ENCODE measurements at places on chromosomes 7 and 10.

DNA sequence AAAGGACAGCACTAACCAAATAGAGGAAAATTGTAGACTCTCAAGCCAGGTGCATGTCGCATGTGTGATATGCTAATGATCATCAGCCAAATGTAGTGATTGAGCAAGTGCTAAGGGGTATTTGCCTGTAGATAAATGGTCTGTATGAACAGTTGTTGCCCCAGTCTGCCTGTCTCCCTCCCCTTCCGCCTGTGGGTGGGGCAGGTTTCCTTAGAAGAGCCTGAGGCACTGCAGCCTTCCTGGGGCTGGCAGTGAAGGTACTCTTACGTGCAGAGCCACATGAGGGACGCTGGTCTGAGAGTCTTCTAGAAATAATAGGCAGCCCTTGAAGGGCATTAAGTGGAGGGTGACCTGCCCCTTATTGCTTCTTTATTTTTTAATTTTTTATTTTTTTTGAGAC, 152.1 kb downstream of the SNX10 start:
- no peak for DNase-seq

- DNase-seq: no peak
These were observed 46.8 kb upstream of the CD36 start for GRCh38 chr7:80591654-80592053.

GRCh38 chr10:44334621-44335184, 50.2 kb downstream of the CXCL12 start:
- DNase-seq: no peak

DNA sequence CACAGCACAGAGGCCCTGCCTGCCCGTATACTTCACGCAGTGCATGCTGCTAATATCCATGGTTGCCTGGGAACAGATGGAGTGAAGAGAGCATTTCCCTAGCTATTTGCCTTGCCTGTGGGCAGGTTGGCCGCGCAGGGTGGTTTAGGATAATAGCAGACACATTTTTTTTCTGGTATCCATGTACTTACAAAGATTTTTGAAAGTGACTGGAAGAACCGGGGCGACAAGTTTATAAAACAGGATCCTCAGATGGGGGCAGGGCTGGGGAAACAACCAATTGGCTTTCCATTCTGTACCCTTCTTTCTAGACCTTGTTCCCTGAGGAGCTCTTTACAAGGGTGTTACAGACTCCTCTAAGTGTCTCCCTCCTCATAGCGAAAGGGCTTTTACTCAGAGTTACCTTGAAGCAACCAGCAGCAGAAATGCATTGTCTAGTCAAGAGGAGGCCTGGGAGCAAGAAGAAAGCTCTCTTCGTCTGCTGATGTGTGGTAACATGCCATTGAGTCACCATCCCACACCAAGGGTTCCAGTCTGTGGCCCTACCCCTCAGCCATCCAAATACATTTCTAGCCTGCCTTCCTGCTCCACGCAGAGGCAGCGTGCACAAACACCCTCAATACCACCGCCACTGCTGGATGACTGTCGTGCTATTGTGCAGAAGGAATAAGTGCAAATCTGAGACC, 31.5 kb downstream of the MTURN start:
- DNase-seq: no peak

DNA sequence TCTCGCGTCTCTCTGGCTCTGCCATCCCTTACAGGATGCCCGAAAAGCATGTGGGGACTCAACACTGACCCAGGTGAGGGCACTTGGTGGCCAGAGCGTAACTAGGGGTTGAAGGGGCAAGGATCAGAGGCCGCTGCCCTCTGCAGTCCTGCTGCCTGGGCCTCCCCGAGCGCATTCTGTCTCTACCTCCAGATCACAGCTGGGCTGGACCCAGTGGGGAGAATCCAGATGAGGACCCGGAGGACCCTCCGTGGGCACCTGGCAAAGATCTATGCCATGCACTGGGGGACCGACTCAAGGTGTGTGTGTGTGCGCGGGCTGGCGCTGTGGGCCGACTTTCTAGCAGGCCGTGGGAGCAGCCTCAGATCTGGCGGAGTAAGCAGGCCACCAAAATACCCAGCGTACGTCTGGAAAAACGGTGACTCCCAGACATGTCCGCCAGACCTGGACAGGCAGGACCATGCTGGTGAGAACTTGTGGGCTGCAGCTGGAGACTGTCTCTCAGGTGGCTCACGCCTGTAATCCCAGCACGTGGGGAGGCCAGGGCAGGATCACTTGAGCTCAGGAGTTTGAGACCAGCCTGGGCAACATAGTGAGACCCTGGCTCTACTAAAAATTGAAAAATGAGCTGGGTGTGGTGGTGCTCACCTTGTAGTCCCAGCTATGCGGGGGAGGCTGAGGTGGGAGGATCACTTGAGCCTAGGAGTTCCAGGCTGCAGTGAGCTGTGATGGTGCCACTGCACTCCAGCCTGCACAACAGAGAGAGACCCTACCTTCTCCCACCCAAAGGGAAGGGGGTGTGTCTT, 3.2 kb downstream of the GNB2 start:
- no peak for DNase-seq

DNA sequence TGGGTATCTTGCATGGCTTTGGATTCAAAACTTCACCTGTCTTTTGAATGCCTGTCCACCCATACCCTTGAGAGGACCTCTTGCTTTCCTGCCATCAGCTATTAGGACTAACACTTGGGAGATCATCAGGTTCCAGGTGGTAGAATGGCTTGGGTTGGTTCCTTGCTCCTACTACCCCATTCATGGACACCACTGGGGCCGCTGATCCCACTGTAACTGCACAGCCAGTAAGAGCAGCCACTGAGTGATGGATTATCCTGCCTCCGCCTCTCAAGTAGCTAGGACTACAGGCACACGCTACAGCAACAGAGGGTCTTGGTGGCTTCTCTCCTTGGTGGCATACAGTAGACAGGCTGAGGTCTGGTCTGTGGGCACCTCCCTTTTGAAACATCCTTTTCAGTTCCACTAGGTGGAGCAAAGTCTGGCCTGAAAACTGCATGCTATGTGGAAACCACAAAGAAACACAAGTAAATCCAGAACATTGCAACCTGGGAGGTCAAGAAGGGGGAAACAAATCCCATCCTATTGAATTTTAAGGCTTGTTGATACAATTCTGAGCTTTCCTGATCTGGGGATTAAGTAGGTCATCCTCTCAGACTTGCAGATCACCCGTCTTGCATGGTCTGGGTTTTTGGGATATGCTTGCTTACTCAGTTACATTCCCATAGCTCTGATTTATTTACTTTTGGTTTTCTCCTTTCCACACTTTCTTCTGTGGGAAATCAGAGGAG, 9.4 kb downstream of the WBP1L start:
- DNase-seq: no peak

Data from stimulated activated CD4-positive, alpha-beta T cell treated with anti-CD3 and anti-CD28 coated beads, Interleukin-12 subunit alpha, Interleukin-12 subunit beta, amount 100 ng/mL, for 48 hours (primary cell).